ENCODE measurements at places on chromosomes 4 and X. TPM values are rescaled to one million over a fixed set of nuclear protein-coding genes. Genes with fewer than 3 reads are reported as not detected.

WDR44 gene
- total RNA-seq = 20.4 TPM

- DNase-seq = no peak
Observed at GRCh38 chrX:54452920-54453319, 12.7 kb downstream of the TSR2 start.

DNA sequence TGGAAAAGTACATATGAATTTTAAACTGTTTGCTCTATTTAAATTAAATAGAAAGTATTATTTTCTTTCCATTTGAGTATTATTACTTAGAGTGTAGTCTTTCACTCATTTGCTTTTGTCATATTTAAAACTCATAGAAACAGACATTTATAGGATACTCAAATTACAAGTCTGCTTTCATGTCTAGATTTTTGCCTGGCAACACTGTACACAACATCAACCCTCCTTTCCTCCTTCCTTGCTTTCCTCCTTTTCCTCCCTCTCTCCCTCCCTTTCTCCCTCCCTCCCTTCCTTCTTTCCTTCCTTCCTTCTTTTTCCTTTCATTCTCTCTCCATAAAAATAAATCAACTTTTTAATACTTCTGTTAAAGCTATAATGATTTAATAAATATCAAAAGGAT, 2361.2 kb downstream of the ARAP2 start:
- DNase-seq = no peak

USP26 gene
- not detected for total RNA-seq

DNA sequence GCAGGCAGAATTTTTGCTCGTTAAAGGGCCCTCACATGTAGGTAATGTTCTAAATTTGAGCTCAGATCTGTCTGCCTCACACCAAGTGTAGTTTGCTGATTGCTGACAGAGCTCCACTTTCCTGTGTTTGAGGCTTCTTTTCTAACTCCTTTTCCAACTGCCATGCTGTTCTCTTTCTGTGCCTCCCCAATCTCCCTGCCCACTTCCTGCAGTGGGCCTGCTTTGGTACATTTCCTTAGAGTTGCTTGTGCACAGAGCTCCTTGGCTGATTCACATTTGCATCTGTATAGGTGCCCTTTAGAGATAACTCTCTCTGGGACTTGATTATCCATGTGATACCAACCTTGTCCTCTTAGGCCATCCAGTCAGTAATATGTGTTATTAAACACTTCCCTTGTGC, 4.5 kb downstream of the MED28 start:
- no peak for DNase-seq

GYPB gene
- total RNA-seq = not detected

DNA sequence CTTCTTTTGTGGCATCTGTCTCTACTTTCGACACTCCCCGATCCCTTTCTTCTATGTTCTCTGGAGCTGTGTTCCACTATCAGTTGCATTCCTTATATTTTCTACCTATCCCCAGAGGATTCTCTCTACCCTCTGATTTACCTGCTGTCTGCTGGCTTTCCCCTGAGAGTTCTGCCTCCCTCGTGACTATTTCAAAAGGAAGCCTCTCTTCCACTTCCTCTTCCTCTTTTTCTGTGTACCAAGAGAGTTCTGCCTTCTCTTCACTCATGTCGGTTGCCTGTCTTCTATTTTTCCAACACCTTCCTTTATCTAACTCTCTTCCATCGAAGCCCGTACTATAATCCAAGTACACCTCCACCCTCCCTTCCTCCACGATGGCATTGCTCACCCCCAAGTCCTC, 631.7 kb downstream of the SMARCA1 start:
- no peak for DNase-seq

DNA sequence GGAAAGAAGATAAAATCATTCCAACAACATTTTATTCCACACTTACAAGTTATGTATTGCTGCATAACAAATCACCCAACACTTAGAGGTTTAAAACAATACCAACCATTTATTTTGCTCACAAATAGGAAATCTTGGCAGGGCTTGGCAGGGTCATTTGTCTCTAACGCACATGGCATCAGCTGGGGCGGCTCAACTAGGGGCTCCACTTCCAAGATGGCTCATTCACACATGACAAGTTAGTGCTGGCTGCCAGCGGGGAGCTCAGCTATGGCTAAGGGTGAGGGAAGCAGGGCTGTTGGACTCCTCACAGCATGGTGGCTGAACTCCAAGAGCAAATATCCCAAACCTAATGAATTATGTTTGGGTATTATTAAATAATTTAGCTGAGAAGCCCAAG, 377.0 kb downstream of the ZNF674 start:
- no peak for DNase-seq

DNA sequence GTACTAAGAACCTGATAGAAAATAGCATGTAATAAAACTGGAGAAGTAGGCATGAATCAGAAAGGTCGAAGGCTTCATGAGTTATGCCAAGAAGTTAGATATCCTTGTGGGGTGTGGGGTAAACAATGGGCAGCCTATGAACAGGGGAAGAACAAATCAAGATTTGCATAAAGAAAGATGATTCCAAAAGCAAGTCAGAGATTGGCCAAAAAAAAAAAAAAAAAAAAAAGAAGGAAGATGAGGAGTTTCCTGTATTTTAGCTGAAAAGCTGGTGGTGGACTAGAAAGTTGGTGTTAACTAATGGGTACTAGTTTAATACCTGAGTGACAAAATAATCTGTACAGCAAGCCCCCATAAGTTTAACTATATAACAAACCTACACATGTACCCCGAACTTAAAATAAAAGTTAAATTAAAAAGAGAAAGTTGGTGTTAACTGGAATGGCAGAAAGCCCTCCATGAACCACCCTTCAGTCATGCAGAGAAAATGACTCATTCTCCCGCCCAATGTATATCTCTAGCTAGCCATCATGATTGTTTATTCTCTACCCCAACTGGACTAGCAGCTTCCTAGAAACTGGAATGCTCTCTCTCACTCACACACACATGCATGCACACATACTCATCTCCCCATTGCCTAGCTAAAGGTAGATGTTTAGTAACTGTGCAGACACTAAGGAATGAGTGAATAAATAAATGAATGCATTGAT, 41.7 kb downstream of the ATP11C start:
- no peak for DNase-seq

GRCh38 chr4:25874655-25875054, 11.9 kb upstream of the SEL1L3 start:
- no peak for DNase-seq

DNA sequence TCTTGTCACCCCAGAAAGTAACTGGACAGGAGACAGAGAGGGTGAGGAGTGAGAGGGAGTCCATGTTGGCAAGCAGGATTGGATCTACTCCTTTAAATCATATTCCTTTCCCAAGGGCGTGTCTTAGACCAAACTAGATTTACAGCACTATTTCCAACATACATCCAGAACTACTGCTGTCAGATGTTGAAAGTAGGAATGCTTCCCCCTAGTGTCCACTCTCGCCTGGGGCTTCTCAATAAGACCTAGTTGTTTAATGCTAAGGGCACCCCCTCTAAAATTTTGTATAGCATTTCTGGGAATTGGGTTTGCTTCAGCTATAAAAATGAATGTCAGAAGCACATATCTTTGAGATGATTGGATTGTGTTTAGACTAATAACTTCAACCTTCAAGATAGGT, 13.3 kb downstream of the OFD1 start:
- peak; percentile 34 for DNase-seq

LIMCH1 gene
- total RNA-seq = 0.20 TPM

- no peak for DNase-seq
Observed at GRCh38 chr4:90186229-90186628, 59.0 kb downstream of the CCSER1 start.

DNA sequence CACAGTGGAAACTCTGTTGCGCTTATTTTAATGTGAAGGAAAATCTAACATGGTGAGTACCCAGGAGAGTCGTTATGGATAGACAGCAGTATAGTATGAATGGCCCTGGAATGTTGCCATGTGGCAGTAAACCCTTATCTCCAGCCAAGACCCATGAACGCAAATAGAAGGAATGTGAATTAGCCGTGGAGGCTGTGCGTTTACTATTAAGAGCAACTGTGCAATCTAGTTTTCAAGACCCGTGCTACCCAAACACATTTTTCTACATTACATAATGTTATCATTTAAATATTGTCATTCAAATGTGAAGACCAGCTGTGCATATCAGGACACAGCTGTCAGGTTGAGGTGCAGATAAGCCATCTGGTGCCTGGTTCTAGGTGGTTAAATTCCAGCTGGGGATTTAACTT, 13.3 kb upstream of the AGA start:
- no peak for DNase-seq

GBA3 gene
- not detected for total RNA-seq

GRCh38 chr4:40628888-40629287, 776 bp downstream of the RBM47 start:
- no peak for DNase-seq

BTK gene
- 1.6 TPM for total RNA-seq

STOX2 gene
- total RNA-seq = 0.22 TPM
